Erythroblast (primary cell): ENCODE measurements at places on chromosomes 2 and 18.
A peak's percentile ranks its signal among the peaks of the same experiment; 100 is the strongest.

DNA sequence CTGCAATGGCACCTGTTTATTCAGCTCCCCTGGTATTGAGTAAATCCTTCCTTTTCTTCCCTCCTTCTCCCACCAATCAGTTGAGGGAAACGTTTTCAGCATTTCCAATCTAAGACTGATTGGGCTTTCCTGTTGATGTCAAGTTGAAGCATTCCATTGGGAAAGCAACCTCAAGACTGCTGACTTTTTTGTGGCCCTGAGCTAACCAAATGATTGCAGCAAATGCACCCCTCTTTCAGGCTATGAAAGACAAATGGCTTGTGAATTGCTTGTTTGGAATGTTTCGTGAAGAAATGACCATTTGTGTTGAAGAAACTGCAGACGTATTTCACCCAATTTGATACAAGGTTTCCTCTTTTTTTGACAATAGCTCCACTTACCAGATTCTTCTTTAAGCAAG is 303.5 kb downstream of the EPHA4 start:
- no peak for DNase-seq

DNA sequence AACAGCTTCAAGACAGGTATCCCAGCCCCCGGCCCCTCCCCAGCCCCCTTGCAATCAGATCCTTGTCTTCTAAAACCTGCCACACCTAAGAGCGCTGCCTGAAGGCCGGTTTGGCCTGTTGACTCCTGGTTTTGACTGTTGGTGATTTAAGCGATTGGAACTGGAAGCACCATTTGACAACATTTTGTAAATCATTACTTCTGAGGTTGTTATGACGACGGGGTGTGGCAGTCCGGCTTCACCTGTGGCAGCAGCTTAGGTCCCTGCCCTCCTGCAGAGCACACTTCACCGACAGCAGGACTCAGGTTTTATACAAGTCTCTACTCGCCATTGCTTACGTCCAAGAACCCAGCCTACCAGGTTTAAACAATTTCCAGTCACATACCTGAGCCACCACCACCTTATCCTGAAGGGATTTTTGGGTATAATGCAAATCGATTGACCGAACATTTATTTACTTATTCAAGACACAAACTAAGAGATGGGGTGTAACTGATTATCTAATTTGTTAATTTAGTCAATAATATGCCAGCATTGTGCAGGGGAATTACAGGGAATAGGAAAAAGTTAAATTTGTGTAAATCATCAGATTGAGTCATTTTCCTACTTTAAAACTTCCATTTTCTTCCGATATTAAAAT is 707 bp upstream of the DGUOK start:
- peak; percentile 16 for DNase-seq

- peak; percentile 21 for DNase-seq
These were observed 14.8 kb downstream of the ASPRV1 start for GRCh38 chr2:69946351-69947324.

DNA sequence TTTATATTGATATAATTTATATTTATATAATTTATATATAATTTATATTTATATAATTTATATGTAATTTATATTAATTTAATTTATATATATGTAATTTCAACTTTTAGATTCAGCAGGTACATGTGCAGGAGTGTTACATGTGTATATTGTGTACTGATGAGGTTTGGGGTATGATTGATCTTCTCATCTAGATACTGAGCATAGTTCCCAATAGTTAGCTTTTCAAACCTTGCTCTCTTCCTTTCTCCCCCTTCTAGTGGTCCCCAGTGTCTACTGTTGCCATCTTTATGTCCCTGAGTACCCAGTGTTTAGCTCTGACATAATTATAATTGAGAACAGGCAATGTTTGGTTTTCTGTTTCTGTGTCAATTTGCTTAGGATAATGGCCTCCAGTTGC is 1335.3 kb upstream of the CDH2 start:
- no peak for DNase-seq

DNA sequence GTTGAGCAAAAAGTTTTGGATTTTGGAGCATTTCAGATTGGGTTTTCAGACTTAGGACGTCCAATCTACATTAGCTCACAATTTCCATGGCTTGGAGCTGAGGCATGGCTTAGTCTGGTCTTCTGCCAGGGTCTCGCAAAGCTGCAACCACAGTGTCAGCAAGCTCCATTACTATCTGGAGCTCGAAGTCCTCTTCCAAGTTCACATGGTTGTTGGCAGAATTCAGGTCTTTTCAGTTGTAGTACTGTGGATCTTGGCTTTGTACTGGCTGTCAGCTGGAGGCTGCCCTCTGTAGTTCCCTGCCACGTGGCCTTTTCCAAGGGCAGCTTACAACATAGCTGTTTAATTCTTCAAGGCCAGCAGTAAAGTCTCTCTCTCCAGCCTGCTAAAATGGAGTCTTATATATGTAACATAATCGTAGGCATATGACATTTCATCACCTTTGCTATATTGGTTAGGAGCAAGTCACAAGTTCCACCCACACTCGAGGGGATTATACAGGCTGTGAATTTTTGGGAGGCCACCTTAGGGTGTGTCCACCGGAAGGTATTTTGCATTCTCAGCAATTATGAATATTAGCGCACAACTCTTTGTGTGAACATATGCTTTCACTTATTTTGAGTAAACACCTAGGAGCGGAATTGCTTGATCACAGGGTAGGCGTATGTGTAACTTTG is 41.5 kb upstream of the EPC2 start:
- DNase-seq, result no peak

DNA sequence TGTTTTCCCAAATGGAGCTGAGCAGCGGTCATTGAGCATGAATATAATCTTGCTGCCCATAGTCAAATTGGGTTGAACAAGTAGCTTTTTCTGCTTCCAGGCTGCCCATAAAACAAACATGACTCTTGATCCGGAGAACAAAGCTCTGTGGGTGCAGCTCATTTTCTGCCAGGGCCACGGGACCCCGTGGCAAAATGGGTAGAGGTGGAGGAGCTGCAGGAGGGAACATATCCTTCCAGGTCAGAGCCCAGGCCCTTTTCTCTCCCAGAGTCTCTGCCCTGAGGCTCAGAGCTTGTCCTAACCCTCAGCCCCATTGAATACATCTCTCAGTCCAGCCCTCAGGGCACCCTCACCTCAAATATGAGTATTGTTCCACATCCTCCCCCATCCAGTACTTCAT is 151.6 kb upstream of the TWIST2 start:
- DNase-seq, result no peak

- DNase-seq, result no peak
These were observed 5.5 kb downstream of the CCDC102B start for GRCh38 chr18:68803356-68803755.

- no peak for DNase-seq
These were observed 65.9 kb downstream of the ADI1 start for GRCh38 chr2:3453190-3453999.

GRCh38 chr2:166171216-166171615 is 43.4 kb upstream of the SCN1A start:
- no peak for DNase-seq

GRCh38 chr2:238096311-238097011 is 3.7 kb upstream of the ESPNL start:
- DNase-seq, result no peak

- no peak for DNase-seq
These were observed 897.4 kb upstream of the KLHL29 start for GRCh38 chr2:22487541-22487940.

- DNase-seq, result no peak
These were observed 30.8 kb downstream of the AOX1 start for GRCh38 chr2:200616656-200617055.

DNA sequence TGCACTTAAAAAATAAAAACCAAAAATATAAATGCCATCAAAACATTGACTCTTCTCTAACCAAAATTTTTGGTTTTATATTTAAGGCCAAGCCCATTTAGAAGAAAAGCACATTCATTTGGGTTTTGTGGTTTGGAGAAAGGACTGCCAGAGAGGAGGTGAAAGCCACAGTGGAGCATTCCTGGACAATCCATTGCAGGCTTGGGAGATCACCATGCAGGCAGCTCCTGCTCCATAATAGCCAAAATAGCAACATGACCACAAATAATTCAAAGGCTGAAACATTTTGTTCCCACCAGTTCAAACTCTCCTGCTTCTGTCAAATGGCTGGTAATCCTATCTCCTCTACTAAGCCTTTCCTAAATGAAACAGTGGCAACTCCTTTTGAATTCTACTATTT is 73.5 kb downstream of the GALNT3 start:
- no peak for DNase-seq

- no peak for DNase-seq
These were observed 2.1 kb upstream of the MAP3K2 start for GRCh38 chr2:127389778-127390435.

DNA sequence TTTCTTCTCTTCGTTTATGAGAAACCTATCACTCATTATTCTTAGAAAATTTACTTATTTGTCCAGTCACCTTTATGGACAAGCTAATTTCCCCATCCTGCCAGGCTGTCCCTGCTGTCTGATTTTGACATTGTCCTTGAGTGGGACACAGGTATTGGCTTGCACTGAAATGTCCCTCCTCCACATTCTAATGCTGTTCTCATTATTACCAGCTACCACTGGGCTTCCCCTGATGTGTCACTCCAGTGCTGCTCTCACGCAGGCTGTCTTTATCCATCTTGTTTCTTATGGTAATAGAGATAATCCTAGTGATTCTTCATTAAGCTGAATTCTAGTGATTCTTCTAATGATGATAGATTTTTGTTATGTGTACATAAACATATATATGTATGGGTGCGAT is 48.1 kb upstream of the RBMS1 start:
- DNase-seq, result no peak

DNA sequence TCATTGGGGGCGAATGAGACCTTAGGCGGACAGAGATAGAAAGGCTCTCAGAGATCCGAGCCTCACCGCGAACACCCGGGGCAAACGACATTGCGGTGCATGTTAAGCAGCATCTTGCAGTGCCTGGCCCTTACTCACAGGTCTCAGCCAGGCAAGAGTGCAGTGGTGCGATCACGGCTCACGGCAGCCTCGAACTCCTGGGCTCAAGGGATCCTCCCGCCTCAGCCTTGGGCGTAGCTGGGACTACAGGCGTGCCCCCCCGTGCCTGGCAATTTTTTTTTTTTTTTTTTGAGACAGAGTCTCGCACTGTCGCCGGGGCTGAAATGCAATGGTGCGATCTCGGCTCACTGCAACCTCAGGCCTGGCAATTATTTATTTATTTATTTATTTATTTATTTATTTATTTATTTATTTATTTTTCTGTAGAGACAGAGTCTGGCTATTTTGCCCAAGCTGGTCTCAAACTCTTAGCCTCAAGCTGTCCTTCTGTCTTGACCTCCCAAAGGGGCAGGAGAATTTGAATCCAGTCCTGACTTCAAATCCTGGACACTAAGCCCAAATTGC is 1.3 kb downstream of the LAMA3 start:
- DNase-seq, result no peak

DNA sequence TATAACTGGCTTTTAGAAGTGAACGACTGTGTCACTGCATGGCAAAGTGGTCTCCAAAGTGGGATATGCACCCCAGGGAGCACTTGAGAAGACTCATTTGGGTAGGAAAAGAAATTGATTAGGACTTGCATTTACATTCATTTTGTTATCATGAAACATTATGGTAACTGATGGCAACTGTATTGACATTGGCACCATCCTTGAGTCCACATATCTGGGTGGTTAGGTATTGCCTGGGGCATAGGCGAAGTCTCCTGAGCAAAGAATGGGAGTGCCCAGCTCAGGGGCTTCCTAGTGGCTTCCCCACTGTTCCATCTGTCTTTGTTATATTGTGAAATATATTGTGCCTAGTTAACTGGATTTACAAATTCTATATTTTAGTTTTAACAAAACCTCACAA is 29.2 kb downstream of the SPATS2L start:
- no peak for DNase-seq

GRCh38 chr2:42443718-42444399 is 49.9 kb downstream of the KCNG3 start:
- DNase-seq, result no peak

DNA sequence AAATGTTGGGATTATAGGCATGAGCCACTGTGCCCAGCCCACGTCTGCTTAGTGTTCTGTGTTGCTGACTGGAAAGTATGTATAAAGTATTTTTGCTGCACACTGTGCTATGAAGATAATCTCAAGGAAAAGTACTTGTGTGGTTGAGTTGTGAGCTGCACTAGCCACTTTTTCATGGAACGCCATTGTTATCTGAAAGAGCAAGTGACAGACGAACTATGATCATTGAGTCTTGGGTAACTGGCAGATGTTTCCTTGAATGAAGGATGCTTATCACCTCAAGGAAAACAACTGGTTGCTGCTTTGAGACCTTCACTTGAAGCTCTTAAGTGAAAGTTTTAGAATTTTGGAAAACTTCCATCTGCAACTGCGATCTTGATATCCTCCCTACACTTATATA is 82.2 kb upstream of the KCTD1 start:
- no peak for DNase-seq

GRCh38 chr2:218517434-218518206 is 50.5 kb downstream of the USP37 start:
- DNase-seq, result no peak

GRCh38 chr2:206824087-206824618 is 58.7 kb downstream of the FASTKD2 start:
- DNase-seq, result no peak

DNA sequence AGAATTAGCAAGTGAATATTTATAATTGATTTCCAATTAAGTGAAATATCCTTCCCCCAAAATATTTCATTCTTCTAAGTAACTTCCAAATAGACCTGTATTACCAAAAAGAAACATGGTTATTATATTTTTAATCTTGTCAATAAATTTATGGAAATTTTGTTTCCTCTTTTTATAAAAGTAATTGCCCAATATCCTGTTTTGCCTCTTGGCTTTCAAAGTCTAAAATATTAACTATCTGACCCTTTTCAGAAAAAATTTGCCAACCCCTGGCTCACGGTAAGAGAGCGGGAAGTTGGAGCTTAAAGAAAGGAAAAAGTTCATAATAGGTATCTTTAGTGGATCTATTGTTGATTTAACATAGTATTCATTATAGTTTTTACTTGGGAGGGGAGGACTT is 20.4 kb upstream of the SANBR start:
- no peak for DNase-seq

DNA sequence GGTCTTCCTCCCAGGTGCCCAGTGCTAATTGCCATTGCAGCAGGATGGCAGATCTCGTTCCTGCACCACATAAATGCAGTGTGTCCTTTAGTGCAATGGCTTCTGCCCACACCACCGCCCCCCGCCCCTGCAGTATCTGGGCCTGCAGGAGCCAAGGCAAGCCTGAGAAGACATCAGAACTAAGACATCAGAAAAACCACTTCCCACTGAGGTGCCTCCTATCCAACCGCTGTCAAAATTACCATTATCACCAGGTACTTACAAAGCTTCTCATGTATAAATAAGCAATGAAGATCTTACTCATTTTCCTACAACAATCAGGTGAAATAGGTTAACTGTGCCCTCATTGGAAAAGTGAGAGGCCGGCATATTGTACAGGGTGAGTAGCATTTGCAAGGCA is 228.8 kb downstream of the FBXO15 start:
- DNase-seq, result no peak

GRCh38 chr2:102258386-102259074 is 52.8 kb upstream of the IL1RL1 start:
- DNase-seq, result no peak

GRCh38 chr2:221571025-221571550 is 1.0 kb downstream of the EPHA4 start:
- no peak for DNase-seq

- DNase-seq, result no peak
These were observed 113.0 kb upstream of the COPS8 start for GRCh38 chr2:236972491-236973342.
